ENCODE measurements at places on chromosomes 12 and 14. TPM values are rescaled to one million over a fixed set of nuclear protein-coding genes. Genes with fewer than 3 reads are reported as not detected.

GRCh38 chr12:33514893-33515292, 75.3 kb upstream of the SYT10 start:
- DNase-seq = no peak

DNA sequence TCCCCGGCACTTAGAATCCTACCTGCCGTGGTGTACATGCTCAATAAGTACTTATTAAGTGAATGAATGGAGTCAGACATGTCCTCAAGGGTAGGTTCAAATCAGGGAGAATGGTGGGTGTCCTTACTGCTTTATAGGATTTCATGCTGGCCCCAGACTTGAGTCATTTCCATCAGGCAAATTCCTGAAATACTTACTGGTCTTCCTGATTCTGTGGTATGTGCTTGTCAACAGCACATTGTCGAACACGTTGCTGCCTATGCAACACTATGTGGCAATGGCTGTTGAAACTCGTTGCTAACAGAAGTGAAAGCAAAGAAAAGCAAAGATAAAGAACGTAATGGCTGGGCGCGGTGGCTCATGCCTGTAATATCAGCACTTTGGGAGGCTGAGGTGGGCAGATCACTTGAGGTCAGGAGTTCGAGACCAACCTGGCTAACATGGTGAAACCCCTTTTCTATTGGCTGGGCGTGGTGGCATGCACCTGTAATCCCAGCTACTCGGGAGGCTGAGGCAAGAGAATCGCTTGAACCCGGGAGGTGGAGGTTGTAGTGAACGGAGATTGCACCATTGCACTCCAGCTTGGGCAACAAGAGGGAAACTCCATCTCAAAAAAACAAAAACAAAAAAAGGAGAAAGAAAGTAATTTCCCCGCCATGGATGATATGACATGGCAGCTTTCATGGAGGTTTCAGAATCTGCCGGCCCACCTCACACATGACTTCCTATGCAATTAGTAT, 214.9 kb downstream of the ZFP36L1 start:
- DNase-seq = no peak

DNA sequence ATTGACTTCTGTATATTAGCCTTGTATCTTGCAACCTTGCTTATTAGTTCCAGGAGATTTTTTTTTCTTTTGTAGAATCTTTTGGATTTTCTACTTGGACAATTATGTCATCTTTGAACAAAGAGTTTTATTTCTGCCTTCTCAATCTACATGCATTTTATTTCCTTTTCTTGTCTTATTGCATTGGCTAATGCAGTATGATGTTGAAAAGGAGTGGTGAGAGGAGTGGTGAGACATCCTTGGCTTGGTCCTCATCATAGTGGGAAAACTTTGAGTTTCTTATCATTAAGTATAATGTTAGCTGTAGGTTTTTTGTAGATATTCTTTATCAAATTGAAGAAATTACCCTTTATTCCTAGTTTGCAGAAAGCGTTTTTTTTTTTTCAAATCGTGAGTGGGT, 80.6 kb downstream of the RFX4 start:
- DNase-seq = no peak

DNA sequence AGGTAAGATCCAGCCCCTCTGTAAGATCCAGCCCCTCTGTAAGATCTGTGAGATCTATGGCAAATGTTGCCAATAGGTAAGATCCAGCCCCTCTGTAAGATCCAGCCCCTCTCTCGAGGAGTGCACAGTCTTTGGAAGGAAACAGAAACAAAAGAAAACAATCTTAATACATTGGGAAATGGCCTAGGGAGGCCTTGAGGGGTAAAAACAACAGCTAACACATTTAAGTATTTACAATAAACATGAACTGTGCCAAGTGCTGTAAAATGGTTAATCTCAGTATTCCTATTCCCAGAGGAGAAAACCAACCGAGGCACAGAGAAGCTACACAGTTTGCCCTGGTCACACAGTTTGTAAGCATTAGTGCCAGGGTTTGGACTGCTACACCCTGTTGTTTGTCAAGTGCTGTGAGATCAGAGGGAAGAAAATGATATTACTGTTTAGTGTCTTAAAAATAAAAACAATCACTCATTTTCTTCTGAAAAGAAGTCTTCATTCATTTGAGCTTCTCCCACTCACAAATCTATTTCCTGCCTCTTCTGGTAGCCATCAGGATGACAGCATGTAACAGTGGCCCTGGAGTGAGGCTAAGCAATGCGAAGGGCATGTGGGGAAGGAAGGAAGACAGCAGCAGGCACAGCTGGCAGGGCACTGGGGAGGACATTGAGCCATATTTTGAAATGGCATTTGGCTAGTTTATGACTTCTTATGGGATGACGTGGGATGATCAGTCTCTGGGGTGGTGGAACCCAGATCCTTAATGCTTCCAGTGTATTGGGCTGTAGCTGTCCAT, 118.7 kb upstream of the PTPRQ start:
- DNase-seq = peak; percentile 19

- DNase-seq = no peak
These were observed 45.0 kb downstream of the ANO2 start for GRCh38 chr12:5900076-5900475.

- DNase-seq = no peak
These were observed 246.7 kb downstream of the DACT1 start for GRCh38 chr14:58884442-58884841.

- peak; percentile 69 for DNase-seq
These were observed 12.2 kb downstream of the UBR7 start for GRCh38 chr14:93219103-93219726.

GRCh38 chr12:2526371-2526770, 268.4 kb upstream of the FKBP4 start:
- no peak for DNase-seq

Gene RAPGEF3
- 16.0 TPM for total RNA-seq

Gene ADAM21
- total RNA-seq = not detected

Gene LMNTD1
- not detected for total RNA-seq

Gene ZFHX2
- 0.31 TPM for total RNA-seq
